Sciatic nerve (tissue), 2 donors: ENCODE measurements at places on chromosomes 16 and 17. TPM values are rescaled to one million over a fixed set of nuclear protein-coding genes. Genes with fewer than 3 reads are reported as not detected.

The TMEM114 gene
- not detected for total RNA-seq

The CMTM2 gene
- total RNA-seq, result 1.5 TPM

GRCh38 chr16:86396422-86396821 is 113.9 kb upstream of the FOXF1 start:
- no peak for DNase-seq

DNA sequence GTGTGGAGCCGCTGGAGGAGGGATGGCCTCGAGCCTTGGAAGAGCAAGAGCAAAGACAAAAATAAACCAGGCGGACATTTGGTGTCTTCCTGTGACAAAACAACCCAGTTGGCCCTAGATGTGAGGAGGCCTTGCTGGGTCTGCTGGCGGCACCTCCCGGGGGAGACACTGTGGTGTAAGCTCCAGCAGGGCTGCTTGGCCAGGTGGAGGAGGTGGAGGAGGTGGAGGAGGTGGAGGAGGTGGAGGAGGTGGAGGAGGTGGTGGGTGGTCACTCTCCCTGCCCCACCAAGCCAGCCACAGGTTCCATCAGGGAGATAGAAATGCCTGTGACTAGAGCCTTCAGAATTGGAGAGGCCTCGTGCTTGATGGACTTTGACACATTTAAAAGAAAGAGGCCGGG is 32.1 kb downstream of the DBNDD1 start:
- DNase-seq, result no peak

- no peak for DNase-seq
These were observed 2.8 kb upstream of the RPS15A start for GRCh38 chr16:18792836-18793433.

DNA sequence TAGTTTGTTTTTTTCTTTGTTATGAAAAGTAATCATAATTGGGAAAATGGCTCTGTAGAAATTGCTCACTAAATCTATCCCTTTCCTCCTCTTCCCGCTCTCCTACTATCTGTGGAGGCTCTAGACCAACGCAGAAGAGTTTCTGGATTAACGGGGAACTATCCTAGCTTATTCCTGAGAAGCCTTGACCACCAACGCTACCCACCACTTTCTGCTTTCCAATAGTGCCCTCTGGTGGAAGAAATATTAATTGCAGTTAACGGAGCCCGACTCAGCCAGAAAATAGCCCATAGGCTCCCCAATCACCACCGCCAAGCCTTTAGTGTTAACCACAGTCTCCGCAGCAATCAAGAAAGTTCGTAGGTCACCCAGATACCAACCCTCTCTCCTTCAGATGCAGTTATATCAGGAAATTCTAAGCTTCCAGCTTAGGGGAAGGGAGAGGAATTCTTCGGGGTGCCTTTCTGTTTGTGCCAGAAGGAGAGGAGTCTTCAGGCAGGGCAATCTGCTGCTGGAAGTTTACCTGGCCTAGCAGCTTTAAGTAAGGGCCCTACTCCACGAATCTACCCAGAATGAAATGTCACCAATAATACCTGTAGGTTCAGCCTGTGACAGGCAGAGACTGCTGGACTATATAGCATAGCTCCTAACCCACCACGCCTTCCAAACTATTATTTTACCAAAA is 23.0 kb upstream of the NSRP1 start:
- DNase-seq, result no peak

The HBZ gene
- not detected for total RNA-seq

- DNase-seq, result peak; percentile 78
These were observed 562 bp downstream of the USP31 start for GRCh38 chr16:23148513-23149266.

The KRTAP2-1 gene
- total RNA-seq, result not detected

The PRKCB gene
- 12.7 TPM for total RNA-seq

DNA sequence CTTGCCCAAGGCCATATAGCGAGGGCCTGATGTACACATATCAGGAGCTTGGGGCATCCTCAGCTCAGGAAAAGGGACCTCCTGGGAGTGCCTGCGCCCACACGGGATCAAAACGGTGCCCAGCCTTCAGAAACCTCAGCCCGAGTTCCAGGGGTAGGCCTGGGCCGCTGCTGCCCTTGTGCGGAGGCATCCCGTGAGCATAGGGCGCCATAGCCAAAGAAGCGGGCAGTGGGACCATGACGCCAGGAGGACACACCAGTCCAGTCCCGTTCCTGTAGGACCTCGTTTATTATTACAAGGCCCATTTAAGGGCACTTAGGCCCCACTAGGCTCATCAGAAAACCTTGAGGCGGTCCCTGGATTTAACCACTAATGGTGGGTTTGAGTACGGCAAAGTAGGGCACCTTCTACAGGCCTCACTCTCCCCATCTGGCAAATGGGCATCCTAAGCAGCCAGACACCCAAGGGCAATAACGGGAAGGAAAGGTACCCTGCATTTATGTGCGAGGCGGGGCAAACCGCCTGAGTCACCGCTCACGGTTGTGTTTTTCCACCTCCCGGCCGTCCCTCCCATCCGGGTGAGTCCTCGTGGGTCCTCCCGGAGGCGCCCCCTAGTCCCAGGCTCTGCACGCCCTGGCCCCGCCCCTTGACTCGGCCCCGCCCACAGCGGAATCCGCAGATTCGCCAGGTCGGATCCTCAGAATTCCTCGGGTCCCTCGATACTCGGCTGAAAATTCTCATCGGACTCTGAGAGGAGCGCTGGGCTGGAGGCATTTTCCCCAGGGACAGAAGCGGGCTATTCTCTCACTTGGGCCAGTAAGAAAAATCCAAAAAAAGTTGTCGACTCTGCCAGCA is 726 bp upstream of the SETD1A start:
- peak; percentile 92 for DNase-seq

- DNase-seq, result no peak
These were observed 8.7 kb downstream of the GRN start for GRCh38 chr17:44353672-44354331.

The TLCD1 gene
- total RNA-seq, result 3.1 TPM

DNA sequence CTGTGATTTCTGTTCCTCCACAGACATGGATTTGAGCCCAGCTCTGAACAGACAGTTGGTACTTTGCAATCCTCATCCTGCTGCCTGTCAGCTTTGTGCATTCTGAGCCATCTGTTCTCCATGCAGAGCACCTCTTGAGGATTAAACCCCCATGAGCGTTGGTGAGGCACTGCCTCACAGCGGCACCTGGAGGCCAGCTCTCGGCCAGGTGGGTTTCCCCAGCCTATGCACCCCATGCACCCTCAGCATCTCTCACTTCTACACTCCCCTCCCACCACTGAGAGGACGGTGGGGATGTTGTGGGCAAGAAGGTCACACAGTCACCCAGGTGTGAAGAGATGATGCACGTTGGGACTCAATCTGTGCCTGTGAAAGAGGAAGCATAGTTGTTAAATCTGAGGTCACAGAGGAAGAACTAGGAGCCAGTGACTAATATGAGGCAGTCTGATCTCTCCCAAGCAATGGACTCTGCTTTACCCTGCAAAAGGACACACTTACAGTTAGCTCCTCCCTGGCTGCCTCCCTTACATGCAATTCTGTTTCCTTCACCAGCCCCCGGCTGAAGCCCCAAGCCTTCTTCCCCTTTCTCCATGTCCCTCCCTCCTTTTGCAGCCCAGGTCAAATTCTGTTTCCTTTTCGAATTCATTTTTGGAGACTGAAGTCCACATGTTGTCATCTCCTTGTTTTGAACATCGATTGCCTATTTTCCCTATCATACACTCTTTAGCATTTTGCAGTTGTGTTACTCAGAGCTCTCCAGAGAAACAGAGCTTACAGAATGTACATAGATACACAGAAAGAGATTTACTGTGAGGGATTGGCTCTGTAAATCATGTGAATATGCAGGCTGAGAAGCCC is 58.5 kb downstream of the HS3ST3B1 start:
- no peak for DNase-seq

GRCh38 chr16:1640261-1640941 is 28.2 kb downstream of the CRAMP1 start:
- DNase-seq, result no peak

The C17orf100 gene
- 2.1 TPM for total RNA-seq

The USP43 gene
- 0.18 TPM for total RNA-seq

The GPR142 gene
- total RNA-seq, result 1.1 TPM

GRCh38 chr17:73657473-73658116 is 13.3 kb upstream of the SDK2 start:
- DNase-seq, result peak; percentile 73

The PPP1R1B gene
- total RNA-seq, result 3.3 TPM
